ENCODE measurements at places on chromosomes 5 and 9.

DNA sequence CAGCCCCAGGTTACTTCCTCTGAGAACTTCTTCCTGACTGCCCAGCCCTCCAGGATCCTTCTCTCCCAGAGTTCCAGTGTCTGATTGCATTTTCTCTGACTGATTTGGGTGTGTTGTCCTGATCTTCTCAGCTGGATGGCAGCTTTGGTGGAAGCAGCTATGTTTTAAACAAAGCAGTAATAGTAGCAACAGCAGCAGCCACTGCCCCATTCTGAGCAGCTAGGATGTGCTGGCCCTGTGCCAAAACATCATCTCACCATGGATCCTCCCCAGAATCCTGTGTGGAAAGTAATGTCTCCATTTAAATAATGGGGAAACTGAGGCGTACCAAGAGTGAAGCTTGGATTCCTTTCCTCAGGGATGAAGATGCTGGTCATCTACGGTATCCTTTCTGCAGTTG lies 46.4 kb upstream of the PSD2 start:
- peak; percentile 33 for DNase-seq

DNA sequence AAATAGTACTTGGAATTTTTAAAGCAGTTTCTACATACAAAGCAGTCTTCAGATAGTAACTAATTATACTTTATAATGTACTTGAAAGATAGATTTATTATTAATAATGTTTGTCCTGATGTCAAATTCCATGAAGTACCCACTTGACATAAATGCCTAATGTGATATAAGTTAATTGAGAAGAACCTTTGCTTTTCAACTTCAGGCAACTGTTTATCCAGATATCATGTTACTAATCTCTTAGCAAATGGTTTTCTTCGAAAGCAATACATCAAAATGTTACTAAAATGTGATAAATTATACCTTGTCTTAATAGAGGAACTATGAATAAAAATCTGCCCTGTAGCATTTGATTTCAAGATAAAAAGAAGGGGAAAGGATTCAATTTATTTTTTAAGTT lies 146.8 kb upstream of the FBXL17 start:
- no peak for DNase-seq

GRCh38 chr5:137613554-137614265 lies 114.6 kb upstream of the SPOCK1 start:
- DNase-seq, result peak; percentile 76

DNA sequence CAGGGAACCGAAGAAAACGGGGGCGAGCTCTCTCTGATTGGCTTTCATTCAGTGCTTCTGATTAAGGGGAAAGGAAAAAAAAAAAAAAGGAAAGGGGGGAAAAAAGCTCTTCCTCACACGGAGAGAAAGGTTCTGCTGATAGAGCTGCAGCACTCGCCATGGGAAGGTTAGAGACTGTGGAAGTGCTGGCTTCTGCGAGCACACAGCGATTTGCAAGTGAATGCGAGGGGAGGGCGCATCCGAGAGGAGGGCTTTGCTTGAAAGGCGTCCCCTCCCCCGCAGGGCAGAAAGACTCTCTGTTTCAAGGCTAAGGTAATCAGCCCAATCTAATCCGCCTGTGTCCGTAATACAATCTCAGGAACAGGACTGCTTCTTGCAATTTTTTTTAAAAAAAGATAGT lies at the start of gene CDH10:
Gene CDH10, minus strand, starts transcription at position 218 of the 400 bp plus-strand sequence. CDS start 51,488 bp downstream, outside the sequence.
- DNase-seq, result peak; percentile 97

DNA sequence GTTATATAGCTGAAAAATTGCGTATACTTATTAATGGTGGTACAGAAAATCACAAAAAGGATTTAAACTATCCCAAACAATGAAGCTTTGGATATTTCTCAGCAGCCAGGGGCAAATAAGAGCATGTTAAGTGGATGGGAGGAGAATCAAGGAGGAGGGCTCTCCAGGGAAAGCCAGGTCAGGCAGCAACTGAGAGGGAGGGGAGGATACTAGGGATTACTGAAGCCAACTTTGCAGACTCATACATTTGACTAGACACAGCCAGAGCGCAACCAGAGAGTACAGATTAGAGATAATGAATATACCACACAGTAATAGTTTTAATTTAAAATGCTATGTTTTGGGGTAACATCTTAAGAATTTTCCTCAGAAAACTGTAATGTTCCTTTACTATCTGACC lies 360.2 kb downstream of the HCN1 start:
- no peak for DNase-seq

- no peak for DNase-seq
These were observed 17.4 kb upstream of the LARP1 start for GRCh38 chr5:154737667-154738320.

DNA sequence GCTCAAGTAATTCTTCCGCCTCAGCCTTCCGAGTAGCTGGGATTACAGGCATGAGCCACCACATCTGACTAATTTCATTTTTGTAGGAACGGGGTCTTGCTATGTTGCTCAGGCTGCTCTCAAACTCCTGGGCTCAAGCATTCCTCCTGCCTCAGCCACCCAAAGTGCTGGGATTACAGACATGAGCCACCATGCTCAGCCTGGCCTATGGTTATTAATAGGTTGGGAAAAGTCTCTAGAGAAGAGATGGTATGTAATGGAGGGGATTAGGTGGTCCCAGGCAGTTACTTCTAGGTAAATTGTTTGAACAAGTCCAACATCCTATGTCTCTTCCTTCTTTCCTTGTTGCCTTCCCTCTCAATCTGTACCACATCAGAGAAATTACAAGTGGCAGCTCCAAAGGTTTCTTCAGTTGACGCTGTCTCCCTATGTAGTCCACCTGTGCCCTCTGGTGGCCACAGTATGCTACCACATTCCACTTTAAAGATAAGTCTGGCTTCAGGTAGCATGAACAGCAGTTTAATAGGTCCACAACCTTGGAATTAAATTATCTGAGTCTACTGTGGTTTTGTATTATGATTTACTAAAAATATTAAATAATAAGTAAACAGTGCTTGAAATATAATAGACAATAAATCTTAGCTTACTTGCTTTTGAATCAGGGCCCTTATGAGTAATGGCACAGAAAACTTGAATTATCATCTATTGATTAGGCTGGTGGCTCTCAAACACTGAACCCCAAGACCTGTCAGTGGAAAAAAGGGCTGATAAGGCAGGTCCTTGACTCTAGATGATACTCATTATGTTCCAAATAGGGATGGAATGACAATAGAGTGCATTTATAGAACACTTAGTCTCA lies 9.7 kb downstream of the TIGD6 start:
- peak; percentile 94 for DNase-seq

DNA sequence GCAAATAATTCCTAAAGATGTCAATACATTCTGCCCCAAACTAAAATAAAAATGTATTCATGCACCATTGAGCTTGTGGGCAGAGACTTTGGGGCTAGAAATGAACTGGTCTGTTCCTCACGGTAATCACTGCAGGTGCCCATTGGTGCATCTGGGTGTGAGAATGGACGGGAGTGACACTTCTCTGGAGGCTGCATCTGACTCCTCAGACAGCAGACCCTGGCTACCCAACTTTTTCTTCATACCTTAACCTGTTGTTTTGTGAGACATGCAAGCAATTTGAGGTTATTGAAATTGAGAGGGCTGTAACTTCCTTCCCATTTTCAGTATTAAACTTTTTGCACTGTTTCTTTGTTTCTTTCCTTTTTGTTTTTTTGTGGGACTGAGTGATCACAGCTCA lies 333.4 kb downstream of the ICE1 start:
- no peak for DNase-seq

GRCh38 chr5:8892926-8893325 lies 652.9 kb downstream of the SEMA5A start:
- no peak for DNase-seq

DNA sequence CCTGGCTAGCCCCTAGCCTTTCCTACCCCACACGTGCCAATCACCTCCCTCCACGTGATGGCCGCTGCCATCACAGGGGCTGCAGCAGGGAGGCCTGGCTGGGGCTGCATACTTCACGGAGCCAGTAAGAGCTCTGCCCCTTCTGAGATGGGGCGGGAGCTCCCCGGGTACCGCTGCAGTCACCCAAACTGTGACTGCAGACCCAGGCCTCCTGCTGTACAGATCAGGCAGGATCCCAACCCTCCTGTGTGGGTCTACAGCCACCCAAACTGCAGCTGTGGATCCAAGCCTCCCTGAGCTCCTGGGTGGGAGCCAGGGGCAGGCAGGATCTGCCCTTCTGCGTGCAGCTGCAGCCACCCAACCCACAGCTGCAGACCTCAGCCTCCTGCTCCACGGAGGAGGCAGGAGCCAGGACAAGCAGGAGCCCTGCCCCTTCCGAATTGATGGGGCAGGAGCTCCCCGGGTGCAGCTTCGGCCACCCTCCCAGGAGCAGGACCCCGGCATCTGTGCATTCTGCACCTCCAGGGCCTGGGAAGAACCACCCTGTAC lies 3.2 kb upstream of the BTNL9 start:
- DNase-seq, result no peak

DNA sequence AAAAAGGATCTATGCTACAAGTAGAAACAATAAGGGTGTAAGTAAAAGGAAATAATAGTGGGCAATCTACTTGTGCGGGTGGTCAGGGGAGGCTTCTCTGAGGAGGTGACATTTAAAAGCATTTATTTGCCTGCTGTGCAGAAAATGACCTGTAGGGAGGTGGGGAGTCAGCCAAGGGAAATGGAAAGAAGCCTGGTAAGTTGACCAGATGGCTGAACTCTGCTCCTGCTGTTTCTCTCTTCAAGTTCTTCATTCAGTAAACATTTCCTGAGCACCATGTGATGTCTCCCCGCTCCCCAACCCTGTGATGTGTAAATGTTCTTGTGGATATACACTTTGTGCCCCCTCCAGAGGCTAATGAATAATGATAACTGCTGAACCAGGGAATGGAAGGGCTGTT lies 9.9 kb upstream of the SPIN1 start:
- DNase-seq, result no peak

DNA sequence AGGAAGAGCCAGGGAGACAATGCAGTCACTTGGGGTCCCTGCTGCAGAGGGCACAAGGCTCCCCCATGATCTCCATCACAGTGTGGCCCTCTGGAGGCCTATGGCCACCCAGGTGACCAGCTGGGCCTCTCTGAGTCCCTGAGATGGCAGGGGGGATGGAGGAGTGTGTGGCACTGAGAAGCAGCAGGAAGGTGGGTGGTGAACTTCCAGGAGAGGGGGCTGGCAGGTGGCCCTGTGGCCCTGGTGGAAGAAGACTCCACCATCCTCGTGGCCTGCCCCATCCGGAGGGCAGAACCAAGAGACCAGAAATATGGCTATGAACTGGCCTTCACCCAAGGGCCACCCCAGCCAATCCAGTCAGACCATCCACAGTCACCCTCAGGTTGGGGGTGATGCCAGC lies 31.7 kb upstream of the AFAP1L1 start:
- no peak for DNase-seq

- DNase-seq, result no peak
These were observed 88.0 kb downstream of the PPARGC1B start for GRCh38 chr5:149818116-149818515.

- DNase-seq, result no peak
These were observed 85.3 kb downstream of the XRCC4 start for GRCh38 chr5:83162601-83163000.

DNA sequence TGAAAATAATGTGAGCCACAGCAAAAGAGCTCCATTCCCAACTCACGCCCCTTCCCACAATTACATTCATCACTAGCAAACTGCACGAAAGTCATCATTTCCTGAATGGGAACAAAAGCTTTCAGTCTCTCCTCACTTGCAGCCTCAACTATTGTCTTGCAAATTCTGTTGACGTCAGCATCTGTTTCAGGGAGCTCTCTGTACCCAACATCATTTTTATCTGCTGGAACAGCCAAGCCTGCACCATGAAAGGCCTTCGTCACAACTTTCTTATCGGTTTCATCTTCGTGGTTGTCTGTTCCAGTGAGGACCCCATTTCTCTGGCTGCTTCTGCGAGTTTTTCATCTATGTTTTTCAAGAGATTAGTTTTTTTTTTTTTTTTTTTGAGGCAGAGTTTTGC lies 14.3 kb upstream of the RNF130 start:
- no peak for DNase-seq

DNA sequence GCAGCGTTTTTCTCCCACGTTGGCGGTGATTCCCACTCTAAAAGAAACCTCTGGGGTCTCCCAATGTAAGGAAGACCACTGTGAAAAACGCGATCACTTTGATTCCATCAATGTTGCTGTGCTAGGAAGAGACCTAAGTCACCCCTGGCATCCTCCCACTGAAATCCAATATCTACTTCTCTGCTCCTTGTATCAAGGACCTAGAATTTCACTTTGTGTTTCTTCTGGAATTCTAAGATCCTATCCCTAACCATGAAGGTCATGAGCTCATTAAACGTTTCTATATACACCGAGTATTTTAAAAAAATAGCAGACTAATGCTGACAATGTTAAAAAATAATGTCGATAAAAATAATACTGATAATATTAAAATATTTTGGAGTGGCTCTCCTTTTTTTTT lies 118.8 kb upstream of the MYO10 start:
- no peak for DNase-seq

- peak; percentile 31 for DNase-seq
These were observed 20.2 kb downstream of the IGIP start for GRCh38 chr5:140145818-140146522.

- no peak for DNase-seq
These were observed 288.7 kb downstream of the RFX3 start for GRCh38 chr9:3237121-3237520.

DNA sequence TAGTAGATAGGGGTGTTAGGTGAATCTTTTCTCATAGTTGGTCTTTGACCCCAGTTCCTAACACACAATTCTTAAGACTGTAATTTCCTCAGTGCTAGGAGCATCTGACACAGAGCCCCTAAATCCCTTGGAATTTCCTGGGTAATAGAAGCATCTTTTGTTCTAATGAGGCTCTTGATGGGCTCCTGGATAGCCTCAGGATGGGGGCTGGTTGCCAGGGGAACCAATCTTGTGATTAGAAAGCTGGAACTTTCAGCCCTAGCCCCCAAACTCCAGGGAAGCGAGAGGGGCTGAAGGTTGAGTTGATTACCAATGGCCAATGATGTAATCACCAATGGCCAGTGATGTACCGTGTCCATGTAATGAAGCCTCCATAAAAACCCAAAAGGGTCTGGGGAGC lies 44.5 kb downstream of the CCDC125 start:
- DNase-seq, result no peak

- DNase-seq, result peak; percentile 45
These were observed 353.6 kb downstream of the SLIT3 start for GRCh38 chr5:168947212-168947868.

GRCh38 chr5:95669540-95669939 lies 13.3 kb downstream of the SPATA9 start:
- DNase-seq, result peak; percentile 97

DNA sequence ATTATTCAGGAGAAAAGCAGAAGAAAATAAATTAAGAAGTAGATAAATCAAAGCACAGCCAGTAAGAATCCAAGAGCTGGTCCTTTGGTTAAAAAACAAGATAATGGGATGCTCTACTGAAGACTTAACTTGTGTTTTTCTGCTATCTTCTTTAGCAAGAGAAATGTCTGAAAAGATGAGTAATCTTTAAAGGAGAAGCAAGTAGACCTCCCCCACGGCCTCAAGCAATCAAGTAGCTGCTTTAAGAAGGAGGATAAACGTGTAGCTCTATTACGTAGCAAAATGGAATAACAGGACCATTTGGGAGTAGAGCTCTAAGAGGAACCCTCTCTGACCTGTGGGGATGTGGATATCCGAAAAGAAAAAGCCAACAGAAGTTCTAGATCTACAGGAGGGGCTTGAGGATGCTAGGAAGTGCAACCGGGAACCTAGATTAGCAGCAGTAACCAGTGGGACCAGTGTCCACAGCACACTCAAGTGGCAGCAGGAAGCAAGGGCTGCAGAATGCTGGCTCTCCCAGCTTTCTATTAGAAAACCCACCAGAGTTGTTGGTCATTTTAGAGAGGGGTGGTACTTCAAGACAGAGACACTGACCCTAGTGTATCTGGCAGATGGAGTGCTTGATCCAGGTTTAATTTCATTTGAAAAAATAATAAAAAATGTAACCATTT lies 185.4 kb downstream of the GABBR2 start:
- DNase-seq, result no peak

Data from cerebellar cortex (tissue), 1 donor.